ENCODE measurements at places on chromosomes 2 and 18.

- H3K36me3 ChIP-seq, result no peaks in the 10 kb centered on the region
- no peak overlapping the region for H3K27ac ChIP-seq
- H3K4me3 ChIP-seq, result no peak overlapping the region
- no peaks in the 10 kb centered on the region for H3K27me3 ChIP-seq
Observed at GRCh38 chr18:74734013-74734444, 136.4 kb downstream of the ZNF407 start.

DNA sequence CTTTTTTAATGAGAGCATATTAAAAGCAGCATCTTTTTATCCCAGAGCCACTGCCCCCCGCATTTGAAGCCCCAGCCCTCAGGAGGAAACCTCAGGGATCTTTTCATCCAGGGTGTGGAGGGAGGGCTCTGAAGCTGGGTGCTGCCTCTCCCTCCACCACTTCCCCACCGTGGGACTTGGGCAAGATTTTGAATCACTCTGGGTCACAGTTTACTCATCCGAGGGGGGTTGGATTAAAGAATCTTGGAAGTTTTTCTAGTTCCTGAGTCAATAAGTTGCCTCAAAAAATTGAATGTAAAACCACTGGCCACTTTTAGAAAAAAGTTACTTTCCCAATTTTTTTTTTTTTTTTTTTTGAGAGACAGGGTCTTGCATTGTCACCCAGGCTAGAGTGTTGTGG, 62.0 kb upstream of the ANKRD44 start:
- no peak overlapping the region for H3K4me3 ChIP-seq
- H3K4me1 ChIP-seq, result peaks cover 15% of the 10 kb centered on the region
- no peaks in the 10 kb centered on the region for H3K36me3 ChIP-seq
- H3K27me3 ChIP-seq, result no peaks in the 10 kb centered on the region
- H3K27ac ChIP-seq, result no peak overlapping the region
- no peak for DNase-seq

DNA sequence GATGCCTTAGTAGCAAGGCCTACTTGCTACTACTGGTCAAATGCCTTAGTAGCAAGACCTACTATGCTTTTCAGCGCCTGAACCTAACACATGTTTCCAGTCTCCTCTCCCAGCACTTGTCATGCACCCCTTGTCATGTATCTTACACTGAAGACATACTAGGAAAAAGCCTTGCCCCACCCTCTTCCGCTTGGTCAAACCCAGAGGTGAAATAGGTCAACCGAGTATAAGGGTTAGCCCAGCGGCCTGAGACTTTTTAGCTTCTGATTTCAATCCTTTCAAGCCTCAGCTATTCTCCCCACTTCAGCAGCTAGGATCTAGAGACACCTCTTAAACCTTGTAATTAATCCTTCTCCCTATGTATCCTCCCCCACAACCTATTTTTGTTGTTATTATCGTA, 73.3 kb downstream of the UPP2 start:
- H3K27ac ChIP-seq, result no peak overlapping the region
- H3K27me3 ChIP-seq, result no peaks in the 10 kb centered on the region
- H3K4me1 ChIP-seq, result peaks cover 3% of the 10 kb centered on the region
- no peak for DNase-seq
- no peak overlapping the region for H3K4me3 ChIP-seq
- H3K36me3 ChIP-seq, result no peaks in the 10 kb centered on the region

DNA sequence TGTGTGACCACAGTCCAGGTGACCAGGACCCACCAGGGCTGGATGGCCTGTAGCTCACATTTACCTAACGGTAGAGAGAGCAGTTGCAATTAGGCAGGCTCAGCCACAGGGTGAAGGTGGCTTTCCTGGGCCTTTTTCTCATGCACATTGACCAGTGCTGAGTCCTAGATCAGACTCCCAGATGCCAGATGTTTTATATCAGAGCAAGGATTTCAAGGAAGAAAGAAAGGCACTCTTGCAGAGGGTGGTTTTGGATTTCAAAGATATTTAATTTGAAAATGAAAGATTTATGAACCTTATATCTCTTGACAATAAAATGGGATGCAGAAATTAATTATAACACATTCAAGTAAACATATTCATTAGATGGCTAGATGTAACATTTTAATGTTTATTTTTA, 694.2 kb upstream of the GYPC start:
- no peak overlapping the region for H3K27ac ChIP-seq
- no peaks in the 10 kb centered on the region for H3K36me3 ChIP-seq
- H3K27me3 ChIP-seq, result no peaks in the 10 kb centered on the region
- no peaks in the 10 kb centered on the region for H3K4me1 ChIP-seq
- no peak for DNase-seq

GRCh38 chr2:58535182-58535581, 294.1 kb upstream of the FANCL start:
- no peaks in the 10 kb centered on the region for H3K4me1 ChIP-seq
- no peaks in the 10 kb centered on the region for H3K36me3 ChIP-seq
- no peak for DNase-seq

DNA sequence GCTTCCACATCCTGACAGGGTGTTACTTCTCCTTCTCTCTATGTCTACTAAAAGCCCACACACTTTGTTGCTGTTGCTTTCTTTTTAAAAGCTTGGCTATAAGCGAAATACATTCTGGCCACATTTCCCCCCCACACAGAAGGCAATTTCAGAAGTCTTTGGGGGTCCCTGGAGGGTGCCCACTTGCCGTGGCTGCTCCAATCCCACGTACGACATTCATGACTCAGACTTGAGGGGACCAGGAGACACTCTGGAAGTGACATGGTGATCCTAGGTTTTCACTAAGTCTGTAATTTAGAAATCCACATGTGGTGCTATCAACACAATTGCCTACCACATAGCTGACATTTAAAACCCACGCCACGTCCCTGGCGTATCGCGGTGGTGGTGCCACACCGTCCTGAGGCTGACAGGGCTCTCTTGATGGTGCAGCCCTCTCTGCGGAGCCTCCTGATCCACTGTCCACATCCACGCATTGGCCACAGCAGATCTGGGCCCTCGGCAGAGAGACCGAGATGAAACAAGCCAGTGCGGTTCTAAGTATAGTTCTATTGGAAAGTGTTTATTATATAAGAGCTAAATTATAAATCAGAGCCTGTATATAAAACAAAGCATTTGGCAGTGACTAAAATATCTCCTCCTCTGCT, 42.4 kb downstream of the CYP27C1 start:
- DNase-seq, result no peak
- no peak overlapping the region for H3K4me3 ChIP-seq
- H3K4me1 ChIP-seq, result no peaks in the 10 kb centered on the region

- H3K27ac ChIP-seq, result no peak overlapping the region
- no peaks in the 10 kb centered on the region for H3K4me1 ChIP-seq
- H3K27me3 ChIP-seq, result no peaks in the 10 kb centered on the region
- DNase-seq, result no peak
Observed at GRCh38 chr18:44393406-44393805, 287.3 kb upstream of the SETBP1 start.

- H3K4me1 ChIP-seq, result no peaks in the 10 kb centered on the region
- no peaks in the 10 kb centered on the region for H3K36me3 ChIP-seq
- no peak overlapping the region for H3K4me3 ChIP-seq
- no peak overlapping the region for H3K27ac ChIP-seq
- no peaks in the 10 kb centered on the region for H3K27me3 ChIP-seq
Observed at GRCh38 chr18:59011786-59012185, 127.9 kb upstream of the SEC11C start.

DNA sequence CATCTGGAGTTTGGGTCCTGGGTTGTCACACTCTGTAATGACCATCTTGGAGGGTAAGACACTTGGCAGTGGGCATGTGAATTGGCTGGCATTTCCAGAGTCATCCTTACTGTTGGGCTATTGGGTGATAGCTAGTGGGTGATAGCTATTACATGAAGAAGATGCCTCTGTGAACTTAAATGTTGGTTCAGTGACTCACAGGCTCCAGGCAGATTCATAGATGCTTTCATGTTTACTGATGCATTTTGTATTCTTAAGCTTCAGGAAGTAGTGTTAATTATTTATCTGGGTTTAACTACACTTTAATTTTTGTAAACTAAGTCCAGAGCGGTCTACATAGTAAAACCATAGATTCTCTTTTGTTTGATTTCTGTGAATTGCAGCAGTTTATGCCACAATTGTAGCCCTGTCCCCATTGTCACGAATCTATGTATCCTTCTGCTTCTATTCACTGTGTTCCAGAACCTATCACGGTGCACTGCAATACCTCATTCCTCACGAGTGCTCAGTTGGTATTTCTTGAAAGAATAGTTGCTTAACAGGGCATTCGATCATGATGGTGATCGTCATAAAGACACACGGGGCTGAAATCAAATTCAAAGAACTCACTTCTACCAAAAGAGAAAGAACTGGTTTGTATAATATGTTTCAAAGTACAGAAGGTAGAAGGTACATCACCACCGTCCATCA, 79.7 kb downstream of the GBX2 start:
- H3K27me3 ChIP-seq, result no peaks in the 10 kb centered on the region
- no peaks in the 10 kb centered on the region for H3K36me3 ChIP-seq
- DNase-seq, result no peak
- no peak overlapping the region for H3K27ac ChIP-seq
- no peak overlapping the region for H3K4me3 ChIP-seq

Data from common myeloid progenitor, CD34-positive (primary cell).